Urothelium cell line (cell line): ENCODE measurements at places on chromosomes 11 and 22.

DNA sequence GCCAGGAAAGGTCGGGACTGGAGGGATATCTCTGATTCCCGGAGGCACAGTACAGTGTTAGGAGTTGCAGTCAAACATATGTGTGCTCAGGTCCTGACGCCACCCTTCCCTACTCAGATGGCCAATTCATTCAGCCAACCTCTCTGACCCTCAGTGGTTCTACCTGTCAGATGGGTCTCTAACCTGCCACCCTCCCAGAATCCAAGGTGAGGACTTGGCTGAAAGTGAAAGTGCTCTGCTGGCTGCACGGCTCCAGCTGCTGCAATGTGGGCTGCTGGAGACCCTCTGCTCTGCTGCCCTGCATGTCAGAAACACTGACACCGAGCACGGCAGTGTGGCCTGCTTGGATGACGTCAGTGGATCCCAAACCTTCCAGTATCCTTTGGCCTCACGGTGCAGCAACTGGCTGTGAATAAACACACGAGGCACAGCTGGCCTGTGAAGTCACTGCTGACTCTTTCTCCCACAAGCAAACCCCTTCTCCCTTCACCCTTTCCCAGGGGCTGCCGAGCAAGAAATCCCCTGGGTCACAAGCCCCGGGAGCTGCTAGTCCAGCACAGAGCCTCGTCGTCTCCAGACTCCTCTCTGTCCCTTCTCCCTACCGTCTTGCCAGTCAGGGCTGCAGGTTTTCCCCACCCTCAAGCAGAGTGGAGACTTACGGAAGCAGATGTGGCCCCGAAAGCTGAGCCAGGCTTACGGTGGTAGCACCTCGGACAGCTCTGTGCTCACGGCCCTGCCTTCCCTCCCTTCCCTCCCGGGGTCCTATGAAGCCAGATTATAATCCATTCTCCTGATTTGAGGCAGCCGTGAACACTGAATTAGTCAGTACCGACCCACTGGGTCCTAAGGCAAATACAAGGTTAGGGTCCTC lies 24.3 kb downstream of the KIAA0930 start:
- DNase-seq, result no peak

- no peak for DNase-seq
Observed at GRCh38 chr11:103744496-103745153, 291.8 kb upstream of the DDI1 start.

DNA sequence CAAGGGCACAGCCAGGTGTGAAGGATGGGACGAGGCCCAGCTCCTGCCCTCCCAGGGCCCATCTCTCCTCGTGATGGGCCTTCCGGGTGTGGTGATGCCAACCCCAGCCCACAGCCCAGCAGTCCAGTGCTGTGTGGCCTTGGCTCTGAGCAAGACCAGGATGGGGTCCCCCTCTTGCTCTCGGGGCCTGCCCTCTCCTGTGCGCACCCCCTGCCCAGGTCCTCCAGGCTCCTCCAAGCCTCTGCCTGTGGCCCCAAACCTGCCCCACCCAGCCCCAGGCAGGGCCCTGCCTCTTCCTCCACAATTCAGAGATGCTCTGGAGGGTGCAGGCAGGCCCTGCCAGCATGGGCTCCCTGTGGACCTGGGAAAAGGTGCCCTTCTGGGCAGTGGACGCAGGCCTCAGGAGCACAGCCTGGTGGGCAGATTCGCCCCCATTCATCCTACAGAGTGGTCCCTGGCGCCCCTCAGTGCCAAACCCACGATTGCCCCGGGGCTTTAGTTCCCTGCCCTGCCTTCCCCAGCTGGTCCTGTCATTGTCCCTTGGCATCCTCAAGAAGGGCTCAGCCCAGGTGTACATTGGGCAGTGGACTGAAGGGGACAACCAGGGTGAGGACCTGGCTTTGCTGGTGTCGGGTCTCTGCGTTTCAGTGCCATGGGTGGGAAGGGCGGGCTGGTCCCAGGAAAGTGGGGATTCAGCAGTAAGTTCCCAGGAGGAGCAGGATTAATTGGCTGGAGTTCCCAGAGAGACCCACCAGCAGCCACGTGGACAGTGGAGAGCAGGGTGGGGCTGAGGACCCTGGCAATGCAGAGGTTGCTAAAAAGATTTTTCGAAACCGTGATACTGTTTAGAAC lies 19.8 kb downstream of the EIF1AD start:
- DNase-seq, result no peak

GRCh38 chr11:61173456-61173855 lies 12.2 kb upstream of the VPS37C start:
- no peak for DNase-seq
